ENCODE measurements at places on chromosomes 3 and 15.

GRCh38 chr15:78550194-78550593 lies 9.9 kb downstream of the PSMA4 start:
- no peaks in the 10 kb centered on the region for H3K27me3 ChIP-seq
- H3K36me3 ChIP-seq = peaks cover 11% of the 10 kb centered on the region
- H3K4me1 ChIP-seq = no peaks in the 10 kb centered on the region
- no peak overlapping the region for H3K4me3 ChIP-seq

DNA sequence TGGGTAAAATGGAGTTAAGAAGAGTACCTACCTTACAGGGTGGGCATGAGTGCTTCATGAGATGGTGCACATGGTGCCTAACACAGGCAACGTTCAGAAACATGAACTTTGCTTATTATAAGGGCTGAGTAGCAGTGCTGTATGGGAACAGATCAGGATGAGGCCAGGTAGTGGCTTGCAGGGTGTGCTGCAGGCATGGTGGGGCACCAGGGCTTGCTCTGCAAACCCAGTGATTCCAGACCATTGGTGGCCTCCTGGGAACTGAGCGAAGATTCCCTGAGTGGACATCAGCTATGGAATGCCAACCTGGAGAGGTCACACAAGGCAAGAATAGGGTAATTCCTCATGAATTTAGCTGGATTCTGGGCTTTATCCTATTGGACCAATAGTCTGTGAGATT lies 15.8 kb downstream of the TMEM43 start:
- DNase-seq = no peak
- peaks cover 4% of the 10 kb centered on the region for H3K36me3 ChIP-seq

DNA sequence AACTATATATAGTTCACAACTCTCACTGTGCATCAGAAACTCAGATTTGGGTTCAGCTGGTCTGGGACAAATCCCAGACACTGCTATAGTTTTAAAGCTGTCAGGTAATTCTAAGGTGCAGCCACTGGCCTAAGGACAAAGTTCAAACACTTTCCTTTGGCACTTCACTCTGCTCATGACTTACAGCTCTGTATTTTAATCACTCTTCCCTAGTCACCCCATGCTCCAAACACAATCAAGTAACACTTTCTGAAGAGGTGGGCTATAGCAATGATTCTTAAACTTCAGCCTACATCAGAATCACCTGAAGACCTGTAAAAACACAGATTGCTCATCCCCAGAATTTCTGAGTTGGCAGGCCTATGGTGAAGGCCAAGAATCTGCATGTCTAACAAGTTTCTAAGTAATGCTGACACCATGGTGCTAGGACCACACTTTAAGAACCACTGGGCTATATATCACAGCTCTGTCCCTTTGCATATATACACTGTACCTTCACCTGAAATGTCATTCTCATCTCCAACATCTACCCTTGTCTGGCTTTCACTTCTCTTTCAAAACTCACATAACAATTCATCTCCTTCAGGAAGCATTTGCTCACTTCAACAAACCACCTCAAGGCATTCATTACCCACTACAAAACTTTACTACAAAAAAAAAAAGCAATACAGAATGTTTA lies 21.4 kb downstream of the STAG1 start:
- H3K27ac ChIP-seq = no peak overlapping the region
- H3K36me3 ChIP-seq = no peaks in the 10 kb centered on the region
- H3K4me3 ChIP-seq = no peak overlapping the region
- no peak for DNase-seq
- no peaks in the 10 kb centered on the region for H3K27me3 ChIP-seq

- H3K27me3 ChIP-seq = no peaks in the 10 kb centered on the region
- H3K4me3 ChIP-seq = no peak overlapping the region
- no peaks in the 10 kb centered on the region for H3K4me1 ChIP-seq
- no peak overlapping the region for H3K27ac ChIP-seq
Measured at GRCh38 chr3:140599496-140599895, 78.4 kb upstream of the TRIM42 start.

GRCh38 chr15:88736204-88736603 lies 67.0 kb upstream of the ACAN start:
- H3K27me3 ChIP-seq = no peaks in the 10 kb centered on the region
- no peak for DNase-seq
- H3K4me1 ChIP-seq = no peaks in the 10 kb centered on the region
- no peak overlapping the region for H3K4me3 ChIP-seq
- no peaks in the 10 kb centered on the region for H3K36me3 ChIP-seq

- H3K27ac ChIP-seq = no peak overlapping the region
- H3K27me3 ChIP-seq = no peaks in the 10 kb centered on the region
- no peak for DNase-seq
- no peak overlapping the region for H3K4me3 ChIP-seq
- no peaks in the 10 kb centered on the region for H3K4me1 ChIP-seq
Measured at GRCh38 chr3:168989396-168989795, 674.1 kb downstream of the MECOM start.

- H3K27me3 ChIP-seq = no peaks in the 10 kb centered on the region
- no peak overlapping the region for H3K27ac ChIP-seq
Measured at GRCh38 chr15:56038707-56039106, 45.3 kb upstream of the NEDD4 start.

DNA sequence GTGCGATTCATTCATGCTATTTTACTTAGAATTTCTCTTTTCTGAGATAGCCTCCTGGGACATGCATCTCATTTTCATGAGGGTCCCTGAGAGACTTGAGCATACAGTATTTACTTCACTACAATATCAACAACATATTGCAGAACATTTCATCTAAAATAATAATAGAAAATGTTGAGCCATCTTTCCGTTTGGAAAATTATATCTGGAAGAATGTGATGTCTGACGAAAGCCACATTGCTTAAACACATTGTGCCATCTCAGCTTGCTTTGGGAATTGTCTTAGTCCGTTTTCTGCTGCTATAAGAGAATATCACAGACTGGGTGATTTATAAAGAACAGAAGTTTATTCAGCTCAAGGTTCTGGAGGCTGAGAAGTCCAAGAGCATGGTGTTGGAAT lies 55.5 kb downstream of the DPH6 start:
- H3K4me1 ChIP-seq = no peaks in the 10 kb centered on the region
- no peak for DNase-seq
- no peak overlapping the region for H3K4me3 ChIP-seq

DNA sequence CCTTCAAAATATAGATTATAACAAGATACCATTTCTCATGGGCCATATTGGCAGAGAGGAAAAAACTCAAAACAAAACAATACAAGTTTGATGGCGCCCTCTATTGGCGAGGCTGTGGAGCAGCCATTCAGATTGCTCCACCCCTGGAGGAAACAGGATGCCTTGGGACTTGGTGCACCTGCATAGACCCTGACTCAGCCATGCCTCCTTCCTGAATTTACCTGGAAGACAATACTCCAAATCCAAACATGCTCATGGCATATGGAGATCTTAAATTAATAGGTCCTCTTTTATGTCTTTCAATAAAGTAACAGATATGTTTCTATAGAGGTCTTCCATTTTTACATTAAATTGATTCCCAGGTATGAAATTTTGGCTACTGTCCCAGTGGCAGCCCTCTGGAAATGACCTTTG lies 90.0 kb downstream of the APBA2 start:
- H3K27ac ChIP-seq = no peak overlapping the region
- no peaks in the 10 kb centered on the region for H3K36me3 ChIP-seq

- no peak overlapping the region for H3K4me3 ChIP-seq
- DNase-seq = no peak
- H3K27ac ChIP-seq = no peak overlapping the region
- H3K36me3 ChIP-seq = no peaks in the 10 kb centered on the region
- H3K27me3 ChIP-seq = no peaks in the 10 kb centered on the region
Measured at GRCh38 chr3:40914475-40914874, 284.8 kb upstream of the CTNNB1 start.

DNA sequence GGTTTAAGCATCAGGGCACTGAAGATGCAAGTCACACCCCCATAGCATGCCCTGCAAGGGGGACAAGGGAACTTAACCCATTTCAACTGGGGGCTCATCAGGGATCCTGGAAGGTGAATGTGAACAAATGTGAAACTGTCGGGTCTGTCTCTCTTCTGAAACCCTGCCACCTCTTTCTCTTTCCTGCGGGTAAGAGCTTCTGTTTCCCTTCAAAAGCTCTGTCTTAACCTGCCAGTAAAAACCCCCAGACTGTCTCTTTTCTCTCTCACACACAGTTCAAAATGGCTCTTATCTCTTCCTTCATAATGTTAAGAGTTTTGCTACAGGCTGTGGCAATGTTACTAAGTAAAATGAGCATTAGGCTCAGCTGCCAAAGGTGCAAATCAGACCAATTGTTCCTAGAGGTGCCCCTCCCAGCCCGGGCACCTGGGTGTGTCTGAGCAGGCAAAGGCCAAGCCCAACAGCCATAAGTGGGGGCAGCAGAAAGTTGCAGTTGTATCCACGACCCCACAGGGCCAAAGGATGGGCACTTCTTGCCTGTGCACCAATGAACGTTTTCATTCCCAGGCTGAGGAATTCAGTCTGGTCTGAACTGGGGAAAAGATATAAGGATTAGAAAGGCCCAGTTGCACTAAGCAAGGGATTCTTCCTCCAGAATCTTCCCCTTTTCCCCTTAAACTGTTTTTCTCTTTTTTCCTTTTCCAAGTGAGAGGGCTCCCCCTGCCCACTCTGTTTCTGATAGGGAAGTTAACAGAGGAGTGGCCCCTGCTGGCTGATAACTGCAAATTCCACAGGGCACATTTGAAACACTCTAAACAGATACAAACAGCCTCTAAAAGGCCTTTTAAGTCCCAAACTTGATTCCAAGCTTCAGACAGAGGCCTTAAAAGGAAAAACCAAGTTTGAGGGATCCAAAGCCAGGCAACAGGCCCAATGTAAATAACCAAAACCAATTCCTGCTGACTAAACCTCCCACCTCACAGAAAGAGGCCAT lies 113.8 kb upstream of the EPHA6 start:
- DNase-seq = no peak
- no peaks in the 10 kb centered on the region for H3K36me3 ChIP-seq

DNA sequence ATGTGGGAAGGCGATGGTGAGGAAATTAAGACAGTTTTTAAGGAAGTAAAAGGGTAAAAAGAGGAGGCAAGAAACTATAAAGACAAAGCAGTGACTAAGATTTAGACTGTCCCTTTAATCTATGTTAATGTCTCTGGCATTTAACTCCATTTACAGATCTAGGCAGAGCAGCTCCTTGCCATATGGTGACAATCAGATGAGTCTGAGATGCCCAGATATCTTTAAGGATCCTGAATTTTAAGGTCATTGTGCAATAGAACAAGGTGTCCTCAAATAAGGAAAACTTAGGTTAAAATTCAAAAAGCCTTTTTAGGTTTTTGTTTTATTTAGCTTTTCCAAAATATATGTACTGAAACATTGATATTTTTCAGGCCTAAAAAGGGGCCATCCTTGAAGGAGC lies 24.1 kb downstream of the RASGRP1 start:
- no peaks in the 10 kb centered on the region for H3K4me1 ChIP-seq
- H3K36me3 ChIP-seq = no peaks in the 10 kb centered on the region
- no peaks in the 10 kb centered on the region for H3K27me3 ChIP-seq

- no peaks in the 10 kb centered on the region for H3K27me3 ChIP-seq
- no peaks in the 10 kb centered on the region for H3K36me3 ChIP-seq
- no peak for DNase-seq
Measured at GRCh38 chr3:58260261-58260731, 22.7 kb downstream of the ABHD6 start.

DNA sequence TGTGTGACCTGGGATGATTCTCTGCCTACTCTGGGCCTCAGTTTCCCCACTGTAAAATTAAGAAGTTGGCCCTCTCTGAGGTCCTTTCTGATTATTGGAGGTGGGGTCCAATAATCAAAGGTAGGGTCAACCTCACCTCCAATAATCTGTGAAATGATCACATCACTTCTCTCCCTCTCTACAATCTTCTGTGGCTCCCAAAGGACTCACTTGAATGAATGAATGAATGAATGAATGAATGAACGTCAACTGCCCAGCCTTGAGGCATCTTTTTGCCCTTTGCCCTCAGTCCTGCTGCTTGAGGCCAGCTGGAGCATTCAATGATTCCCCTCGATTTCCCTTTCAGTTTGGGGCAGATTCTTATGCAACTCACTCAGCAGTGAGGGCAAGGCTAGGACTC lies 26.7 kb upstream of the GRIP2 start:
- H3K27ac ChIP-seq = no peak overlapping the region
- DNase-seq = no peak
- H3K4me3 ChIP-seq = no peak overlapping the region

DNA sequence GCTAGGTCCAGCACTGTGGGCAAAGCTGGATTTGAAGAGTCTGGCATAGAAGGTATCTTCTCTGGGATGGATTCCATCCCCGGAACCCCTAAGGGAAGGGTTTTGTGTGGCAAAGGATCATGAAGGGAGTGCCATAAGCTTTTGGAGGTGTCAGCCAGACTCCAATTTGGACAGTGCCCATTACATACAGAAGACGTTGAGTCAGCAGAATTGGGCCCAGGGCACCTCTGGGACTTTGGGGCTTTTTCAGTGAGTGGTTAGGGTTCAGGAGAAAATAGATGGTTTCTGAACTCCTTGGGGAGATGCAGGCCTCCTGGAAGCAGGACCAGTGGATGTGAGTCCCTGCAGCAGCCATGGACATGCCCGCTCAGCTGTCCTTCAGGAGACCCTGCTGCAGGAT lies 34.6 kb upstream of the XCR1 start:
- no peak overlapping the region for H3K4me3 ChIP-seq
- H3K4me1 ChIP-seq = no peaks in the 10 kb centered on the region
- DNase-seq = no peak
- H3K27ac ChIP-seq = no peak overlapping the region
- H3K27me3 ChIP-seq = no peaks in the 10 kb centered on the region

GRCh38 chr3:156862338-156862737 lies 36.2 kb downstream of the LEKR1 start:
- no peaks in the 10 kb centered on the region for H3K36me3 ChIP-seq
- no peak for DNase-seq
- H3K4me1 ChIP-seq = no peaks in the 10 kb centered on the region
- no peak overlapping the region for H3K4me3 ChIP-seq

DNA sequence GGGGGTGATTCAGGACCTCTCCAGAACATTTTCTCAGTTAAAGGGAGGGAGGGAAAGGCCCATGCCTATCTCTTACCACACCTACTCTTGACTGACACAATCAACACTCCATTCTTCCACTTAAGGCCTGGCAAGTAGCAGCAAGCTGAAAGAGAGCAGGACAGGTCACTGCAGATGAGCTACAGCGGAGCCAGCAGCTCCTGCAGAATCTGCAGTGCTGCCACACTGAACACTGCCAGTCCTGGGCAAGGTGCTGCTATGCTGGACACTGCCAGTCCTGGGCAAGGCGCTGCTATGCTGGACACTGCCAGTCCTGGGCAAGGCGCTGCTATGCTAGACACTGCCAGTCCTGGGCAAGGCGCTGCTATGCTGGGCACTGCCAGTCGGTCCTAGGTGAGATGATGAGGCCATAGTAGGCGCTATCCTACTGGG lies 143.7 kb downstream of the MYLK start:
- no peaks in the 10 kb centered on the region for H3K4me1 ChIP-seq
- no peak for DNase-seq
- no peak overlapping the region for H3K27ac ChIP-seq
- no peaks in the 10 kb centered on the region for H3K27me3 ChIP-seq

Measured in tibial nerve (tissue), 4 donors.